ENCODE measurements at places on chromosomes 1 and 21.

GRCh38 chr1:89563957-89564604 is 39.5 kb downstream of the LRRC8B start:
- peak; percentile 48 for DNase-seq

- DNase-seq: no peak
These were observed 54.9 kb upstream of the RUNX3 start for GRCh38 chr1:24984800-24985522.

GRCh38 chr1:225677350-225678124 is 24.6 kb upstream of the ENAH start:
- DNase-seq: no peak

DNA sequence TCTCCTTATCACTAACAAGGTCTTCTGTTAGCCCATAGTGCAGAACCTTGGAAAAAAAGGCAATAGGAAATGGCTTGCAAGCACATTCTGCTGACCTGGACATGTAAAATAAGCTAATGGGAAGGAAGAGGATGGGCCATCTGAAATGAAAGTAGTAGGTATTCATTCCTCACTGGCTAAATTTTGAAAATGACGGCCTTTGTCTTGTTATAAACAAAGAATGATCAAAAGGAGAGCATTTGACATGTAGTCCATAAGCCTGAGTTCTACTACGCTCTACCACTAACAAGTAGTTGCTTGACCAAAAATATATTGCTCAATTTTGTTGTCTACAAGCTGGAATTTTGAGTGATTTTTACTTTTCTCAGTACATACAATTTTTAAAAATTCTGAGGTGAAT is 75.6 kb downstream of the TBX15 start:
- no peak for DNase-seq

DNA sequence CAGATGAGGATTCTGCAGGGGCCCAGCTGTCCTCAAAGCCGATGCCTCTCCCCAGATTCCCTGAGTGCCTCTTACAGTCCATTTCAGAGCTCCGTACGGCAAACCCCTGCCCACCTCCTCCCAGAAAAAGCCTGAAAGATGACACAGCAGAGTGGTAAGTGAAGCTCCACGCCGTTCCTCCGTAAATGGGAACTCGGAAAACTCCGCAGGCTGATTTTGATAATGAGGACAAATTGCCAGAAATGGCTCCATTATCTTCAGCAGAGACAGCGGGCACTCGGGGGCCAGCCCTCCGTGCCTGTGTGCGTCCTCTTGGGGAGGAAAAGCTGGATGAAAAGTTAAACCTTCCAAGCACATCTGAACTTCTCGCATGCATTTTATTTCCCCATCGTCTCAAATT is 81.1 kb downstream of the NPHP4 start:
- DNase-seq: no peak
